ENCODE measurements at places on chromosomes 4 and X.

DNA sequence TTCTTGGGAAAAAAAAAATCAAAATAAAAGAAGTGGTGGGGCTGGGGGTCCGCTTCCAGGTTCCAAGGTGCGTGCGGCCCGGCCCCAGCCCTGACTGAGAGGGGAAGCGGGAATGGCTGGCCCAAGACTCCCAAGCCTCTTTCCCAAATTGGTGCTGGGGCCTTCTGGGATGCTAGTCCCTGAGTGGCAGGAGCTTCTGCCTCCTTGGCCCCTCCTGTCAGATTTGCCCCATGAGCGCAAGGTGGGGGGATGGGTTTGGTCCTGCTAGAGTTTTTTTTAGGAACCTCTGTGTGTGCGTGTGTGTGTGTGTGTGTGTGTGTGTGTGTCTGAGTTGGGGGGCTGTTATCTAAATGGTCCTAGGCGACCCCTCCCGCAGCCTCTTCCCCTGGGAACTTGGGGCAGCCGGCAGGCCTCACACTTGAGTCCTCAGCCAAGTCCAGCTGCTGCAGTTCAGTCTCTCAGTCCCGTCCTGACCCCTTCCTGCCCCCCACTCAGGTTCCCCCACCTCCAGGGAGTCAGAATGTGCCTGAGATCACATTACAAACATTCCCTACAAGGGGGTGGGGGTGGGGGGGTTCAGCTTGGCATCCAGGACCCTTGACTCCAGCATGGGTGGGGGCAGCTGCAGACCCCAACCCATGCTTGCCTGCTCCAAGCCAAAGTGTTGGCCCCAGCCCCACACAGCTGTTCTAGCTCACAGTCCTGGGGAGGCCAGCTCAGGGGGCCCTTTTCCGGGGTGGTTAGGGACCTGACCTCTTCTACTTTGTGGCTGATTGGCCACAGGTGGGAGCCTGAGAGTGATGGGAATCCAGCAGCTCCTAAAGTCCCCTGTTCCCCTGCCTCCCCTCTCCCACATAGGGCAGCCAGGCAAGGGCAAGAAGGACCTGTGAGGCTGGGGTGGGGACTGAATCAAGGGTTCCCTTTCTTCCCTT lies 4.0 kb downstream of the EFNB1 start:
- no peak for DNase-seq

DNA sequence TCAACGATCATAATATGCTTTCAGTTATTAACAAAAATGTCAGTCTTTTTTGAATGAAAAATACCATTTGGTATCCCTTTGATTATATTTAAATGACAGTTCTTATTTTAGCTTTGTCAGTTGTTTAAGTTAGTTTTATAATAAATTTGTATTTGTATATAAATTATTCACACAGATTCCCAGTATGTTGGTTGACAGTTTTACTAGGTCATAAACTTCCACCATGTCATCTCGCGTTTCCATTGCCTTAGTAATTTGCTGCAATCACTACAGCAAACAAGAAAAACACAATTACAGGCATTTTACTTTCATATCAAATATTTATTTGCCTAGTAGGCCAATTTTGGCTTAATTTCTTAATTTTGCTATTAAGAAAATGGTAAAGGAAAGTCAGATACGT lies 109.6 kb upstream of the ANK2 start:
- DNase-seq = no peak

GRCh38 chr4:15902746-15903145 lies 35.8 kb downstream of the FGFBP1 start:
- DNase-seq = no peak

- peak; percentile 40 for DNase-seq
Observed at GRCh38 chrX:39730662-39731329, 367.0 kb downstream of the BCOR start.

DNA sequence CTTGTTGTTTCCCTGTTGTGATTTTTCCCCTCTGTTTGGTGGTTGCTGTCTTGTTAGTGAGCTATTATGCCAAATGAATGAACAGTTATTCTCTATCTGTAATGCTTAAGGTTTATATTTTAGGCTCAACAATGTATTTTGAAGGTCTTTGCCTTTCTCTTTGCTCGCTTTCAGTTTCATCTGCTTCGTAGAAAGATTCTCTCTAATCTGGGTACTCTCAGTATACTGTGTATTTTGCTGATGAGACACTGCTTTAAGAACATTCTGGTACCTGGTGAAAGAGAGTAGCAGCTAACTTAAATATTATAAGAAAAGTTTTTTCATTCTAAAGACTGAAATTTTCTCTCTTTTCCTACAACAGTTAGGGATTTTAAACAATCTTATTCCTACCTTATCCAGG lies 1274.7 kb upstream of the PABPC4L start:
- no peak for DNase-seq

DNA sequence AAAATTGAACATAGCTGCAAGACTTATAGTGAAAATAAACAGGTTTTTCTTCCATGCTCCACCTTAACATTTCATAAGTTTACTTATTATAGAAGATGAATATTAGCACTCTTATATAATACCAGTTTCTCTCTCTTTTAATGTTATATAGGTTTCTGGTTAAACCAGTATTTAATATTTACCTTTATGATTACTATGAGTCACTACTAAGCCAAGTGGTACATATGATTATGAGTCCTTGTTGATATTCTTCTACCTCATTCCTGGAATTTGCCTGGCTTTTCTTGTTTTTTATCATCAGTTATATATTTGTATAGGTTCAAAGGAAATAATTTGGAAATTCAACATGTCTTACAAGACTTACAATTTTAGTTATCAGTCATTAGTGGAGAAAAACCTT lies 89.9 kb upstream of the MAOA start:
- DNase-seq = no peak

DNA sequence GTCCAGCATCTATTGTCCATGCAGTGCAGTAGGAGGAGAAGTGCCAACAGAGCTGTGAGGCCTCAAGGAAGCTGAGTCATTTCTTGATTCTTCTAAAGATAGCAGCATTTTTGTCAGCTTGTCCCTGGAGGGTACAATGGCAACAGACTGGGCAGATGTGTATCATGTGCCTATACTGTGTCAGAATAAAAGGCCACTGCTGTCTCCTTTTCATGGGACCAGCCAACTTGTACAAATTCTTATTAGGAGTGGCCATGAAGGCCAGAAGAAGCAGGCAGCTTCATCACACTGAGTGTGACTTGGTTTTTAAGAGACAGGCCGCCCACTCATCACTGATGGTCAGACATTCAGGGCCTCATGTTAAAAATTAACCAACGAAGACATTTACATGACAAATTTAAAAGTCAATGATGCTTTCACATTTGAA lies 185.0 kb upstream of the FAM241A start:
- no peak for DNase-seq

DNA sequence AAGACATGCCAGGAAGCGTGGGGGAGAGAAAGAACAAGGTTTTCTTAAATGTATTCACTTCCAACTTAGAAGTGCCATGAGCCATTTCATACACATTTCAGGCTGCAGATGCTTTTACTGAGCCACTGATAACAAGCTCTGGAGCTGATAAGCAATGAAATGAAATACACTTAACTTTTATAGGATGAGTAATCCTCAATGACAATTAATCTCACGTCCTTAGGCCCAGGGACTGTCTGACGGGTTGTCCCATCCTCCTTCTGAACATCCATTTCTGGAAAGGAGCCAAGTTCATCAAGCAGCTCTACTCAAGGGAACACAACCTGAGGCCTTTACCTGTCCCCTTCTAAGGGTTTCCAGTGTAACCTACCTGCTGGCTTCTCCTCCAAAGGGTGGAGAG lies 121.2 kb downstream of the PARM1 start:
- no peak for DNase-seq

GRCh38 chrX:31199840-31200114 lies 127.9 kb upstream of the FTHL17 start:
- no peak for DNase-seq

- no peak for DNase-seq
Observed at GRCh38 chr4:73711989-73712388, 28.4 kb upstream of the CXCL8 start.

DNA sequence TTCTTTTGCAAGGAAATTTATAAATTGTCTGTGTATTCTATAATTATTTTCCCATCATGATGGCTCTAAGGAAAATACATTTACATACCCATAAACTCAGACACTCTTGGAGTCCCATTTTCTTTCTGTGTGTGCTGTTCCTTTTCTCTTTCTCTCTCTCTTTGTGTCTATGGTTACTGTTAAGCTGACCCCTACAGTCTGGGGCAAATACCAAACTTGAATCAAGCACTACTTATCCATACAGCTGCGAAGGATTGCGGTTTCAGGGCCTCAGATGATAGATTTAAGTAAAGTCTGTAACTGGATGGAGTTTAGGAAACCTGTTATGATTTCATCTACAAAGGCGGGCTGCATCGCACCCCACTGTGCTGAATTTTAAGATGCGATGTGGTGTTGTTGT lies 150.2 kb downstream of the SHROOM3 start:
- no peak for DNase-seq

Measured in CD8-positive, alpha-beta T cell (primary cell).